ENCODE measurements at places on chromosomes 13 and 19.

- DNase-seq: no peak
Observed at GRCh38 chr13:31803311-31803710, 64.0 kb downstream of the RXFP2 start.

GRCh38 chr19:39265321-39265916 is 2.8 kb upstream of the IFNL2 start:
- DNase-seq: no peak

DNA sequence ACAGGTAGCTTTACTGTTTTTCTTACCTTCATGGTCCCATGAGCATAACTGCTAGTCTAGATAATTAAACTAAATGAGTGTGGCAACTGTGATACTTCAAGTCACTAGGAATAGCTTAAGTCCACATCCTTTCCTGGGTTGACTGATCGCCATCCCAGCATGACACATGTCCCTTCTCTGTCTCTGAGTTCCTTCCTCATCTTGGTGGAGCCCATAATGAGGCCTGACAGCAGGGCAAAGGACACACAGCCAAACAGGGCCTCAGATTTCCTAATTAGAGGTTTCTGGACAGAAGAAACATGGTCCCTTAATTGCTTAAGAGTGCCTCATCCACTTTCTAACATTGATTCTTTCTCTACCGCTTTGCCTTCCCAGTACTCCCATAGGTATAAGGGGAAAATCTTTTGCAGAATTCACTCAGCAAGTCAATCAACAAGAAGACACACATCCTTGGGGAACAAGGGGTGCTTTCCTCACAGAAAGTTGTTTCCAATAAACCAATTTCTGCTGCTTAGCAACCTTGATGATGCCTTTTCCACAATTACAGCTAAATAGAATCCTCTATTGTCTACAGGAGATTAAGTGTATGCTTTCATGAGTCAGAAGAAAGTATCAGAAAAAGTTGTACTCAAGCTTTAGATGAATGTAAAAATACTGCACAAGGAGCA is 208.3 kb upstream of the SERP2 start:
- DNase-seq: no peak

DNA sequence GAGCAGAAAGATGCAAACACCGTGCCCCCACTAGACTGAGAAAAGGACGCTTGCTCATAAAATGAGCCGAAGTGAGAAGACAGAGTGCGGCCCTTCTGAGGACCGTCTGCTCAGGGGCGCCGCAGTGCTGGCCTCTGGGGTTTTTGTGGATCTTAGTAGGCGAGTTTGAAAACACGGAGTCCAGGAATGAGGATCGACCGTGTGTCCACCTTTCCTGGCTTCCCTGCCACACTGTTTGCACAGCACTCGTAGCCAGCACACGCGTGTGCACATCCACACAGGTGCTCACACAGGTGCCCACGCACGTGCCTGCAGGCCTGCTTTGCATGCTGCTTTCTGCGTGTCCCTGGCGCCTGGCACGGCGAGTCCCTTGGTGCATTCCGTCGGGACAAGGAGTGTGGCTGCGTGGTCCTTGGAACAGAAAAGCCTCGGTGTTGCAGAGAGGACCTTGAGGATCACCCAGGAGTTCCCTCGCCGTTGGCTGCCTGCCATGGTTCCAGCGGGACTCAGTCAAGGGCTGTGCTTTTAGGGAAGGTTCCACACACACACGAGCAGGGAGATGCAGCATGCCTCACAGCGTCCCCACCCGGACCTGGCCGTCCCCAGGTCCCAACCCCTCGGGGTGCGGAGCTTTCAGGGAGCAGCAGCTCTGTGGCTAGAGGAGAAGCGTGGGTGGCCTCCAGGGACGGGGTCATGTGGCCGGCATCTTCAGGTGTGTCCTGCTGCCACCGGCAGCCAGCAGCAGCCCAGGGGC is 10.1 kb upstream of the ZNF554 start:
- DNase-seq: no peak

- no peak for DNase-seq
Observed at GRCh38 chr19:33390908-33391630, 17.6 kb downstream of the CEBPG start.

- no peak for DNase-seq
Observed at GRCh38 chr19:29564574-29565005, 38.8 kb downstream of the VSTM2B start.

DNA sequence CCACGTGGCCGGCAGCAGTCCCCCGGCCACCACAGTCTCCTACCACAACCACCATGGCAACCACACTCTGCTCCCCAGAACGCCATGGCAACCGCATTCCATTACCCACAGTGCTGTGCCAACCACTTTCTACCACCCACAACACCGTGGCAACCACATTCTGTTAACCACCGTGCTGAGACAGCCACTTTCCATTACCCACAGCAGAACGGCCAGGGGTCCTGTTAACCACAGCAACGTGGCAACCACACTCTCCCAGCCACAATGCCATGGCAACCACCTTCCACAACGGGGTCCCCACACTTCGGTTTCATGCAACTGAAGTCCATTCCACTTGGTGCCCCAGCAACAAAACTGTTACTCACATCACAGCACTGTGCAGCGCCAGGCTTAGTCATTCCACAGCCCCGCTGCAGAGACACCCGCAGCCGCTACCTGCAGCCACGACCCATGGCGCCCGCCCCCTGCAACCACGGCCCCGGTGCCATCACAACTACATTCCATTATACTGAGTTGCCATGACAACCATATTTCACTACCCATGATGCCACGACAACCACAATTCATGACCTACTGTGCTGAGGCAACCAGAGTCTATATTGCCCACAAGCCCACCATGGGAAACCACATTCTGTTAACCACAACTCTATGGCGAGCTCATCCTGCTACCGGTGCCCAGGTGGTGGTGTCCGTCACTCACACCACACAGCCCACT is 10.0 kb downstream of the DPF1 start:
- DNase-seq: peak; percentile 57

DNA sequence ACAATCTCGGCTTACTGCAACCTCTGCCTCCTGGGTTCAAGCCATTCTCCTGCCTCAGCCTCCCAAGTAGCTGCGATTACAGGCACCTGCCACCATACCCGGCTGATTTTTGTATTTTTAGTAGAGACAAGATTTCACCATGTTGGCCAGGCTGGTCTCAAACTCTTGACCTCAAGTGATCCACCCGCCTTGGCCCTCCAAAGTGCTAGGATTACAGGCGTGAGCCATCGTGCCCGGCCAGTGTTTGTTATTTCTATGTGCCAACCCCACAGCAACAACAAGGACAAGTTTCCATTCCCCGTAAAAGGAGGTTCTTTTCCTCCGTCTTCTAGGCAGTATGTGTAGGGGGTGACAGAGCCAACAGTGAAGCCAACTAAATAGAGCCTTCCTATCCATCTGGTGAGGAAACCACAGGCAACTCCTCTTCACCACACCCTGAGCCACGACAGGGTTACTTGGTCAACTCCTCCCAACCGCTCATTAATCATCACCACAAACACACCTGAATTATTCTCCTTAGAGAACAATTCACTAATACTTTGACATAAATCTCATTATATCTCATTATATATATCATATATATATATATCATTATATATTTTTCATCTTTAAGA is 25.5 kb downstream of the FOXO1 start:
- peak; percentile 43 for DNase-seq

- DNase-seq: no peak
Observed at GRCh38 chr13:84997858-84998257, 801.4 kb downstream of the SLITRK6 start.

DNA sequence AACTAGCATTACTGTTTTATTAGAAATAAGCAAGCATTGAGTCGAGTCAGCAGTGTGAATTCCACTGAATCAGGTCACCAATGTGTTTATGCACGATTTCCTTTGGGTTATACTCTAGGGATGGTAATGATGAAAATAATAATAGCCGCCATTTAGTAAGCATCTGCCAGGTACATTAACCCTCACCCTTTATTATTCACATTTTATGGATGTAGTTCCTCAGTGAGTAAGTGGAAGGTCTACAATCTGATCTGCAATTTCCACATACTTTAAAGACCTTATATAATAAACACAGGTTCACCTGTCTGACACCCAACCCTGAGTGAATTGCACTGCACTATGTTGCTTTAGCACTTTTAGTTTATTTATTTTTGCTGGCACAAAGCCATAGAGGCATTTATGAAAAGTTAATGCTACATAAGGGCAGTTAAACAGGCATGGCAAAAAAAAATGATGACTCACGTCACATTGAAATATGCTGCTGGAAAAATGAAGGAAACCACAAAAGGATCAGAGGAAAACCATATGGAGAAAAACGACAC is 122.4 kb downstream of the TRPC4 start:
- DNase-seq: no peak

DNA sequence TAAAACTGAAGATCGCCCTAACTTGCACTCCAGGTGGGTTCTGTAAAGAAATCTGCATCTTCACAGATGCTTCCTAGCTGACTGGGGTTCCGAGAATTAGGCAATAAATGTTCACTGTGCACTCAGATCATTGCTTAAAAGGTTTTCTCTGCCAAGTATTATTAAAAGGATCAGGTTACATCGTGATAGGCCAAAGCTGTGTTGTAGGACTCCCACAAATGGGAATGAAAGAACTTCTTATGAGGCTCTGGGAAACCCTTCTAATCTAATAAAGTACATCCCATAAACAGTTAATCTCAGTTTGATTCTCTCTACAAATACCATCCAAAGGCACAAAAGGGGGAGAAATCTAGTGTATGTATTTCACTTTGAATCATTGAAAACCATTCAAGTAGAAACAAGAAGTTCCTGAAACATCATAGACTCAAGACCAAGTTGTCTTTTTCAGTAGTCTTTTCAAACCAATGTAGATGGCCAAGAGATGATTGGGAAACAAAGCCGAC is 7.1 kb upstream of the POU4F1 start:
- DNase-seq: no peak

DNA sequence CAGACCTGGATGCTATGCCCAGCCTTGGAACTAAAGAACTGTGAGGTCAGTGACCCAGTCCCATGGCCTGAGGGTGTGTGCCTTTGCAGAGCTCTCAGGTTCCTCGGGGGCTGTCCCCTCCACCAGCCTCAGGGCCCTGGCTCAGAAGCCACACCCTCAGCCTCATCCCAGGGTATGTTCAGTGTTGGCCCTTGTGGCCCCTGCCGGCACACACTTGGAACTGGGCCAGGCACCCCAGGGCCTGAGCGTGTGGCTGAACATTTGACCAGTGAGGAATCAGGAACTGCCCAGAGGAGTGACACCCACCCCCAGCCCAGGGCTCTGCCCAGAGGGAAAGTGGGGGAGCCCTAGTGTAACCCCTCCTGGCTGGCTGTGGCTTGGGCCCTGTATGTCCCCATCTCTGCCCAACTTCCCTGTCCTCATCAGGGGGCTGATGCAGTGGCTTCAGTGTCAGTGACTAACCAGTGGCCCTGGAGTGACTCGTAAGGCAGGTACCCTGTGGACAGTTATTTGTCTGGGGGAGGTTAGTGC is 10.0 kb downstream of the NKPD1 start:
- no peak for DNase-seq

GRCh38 chr19:11382898-11383705 is 1.0 kb downstream of the EPOR start:
- peak; percentile 62 for DNase-seq

- no peak for DNase-seq
Observed at GRCh38 chr13:97385146-97385545, 48.8 kb upstream of the RAP2A start.

DNA sequence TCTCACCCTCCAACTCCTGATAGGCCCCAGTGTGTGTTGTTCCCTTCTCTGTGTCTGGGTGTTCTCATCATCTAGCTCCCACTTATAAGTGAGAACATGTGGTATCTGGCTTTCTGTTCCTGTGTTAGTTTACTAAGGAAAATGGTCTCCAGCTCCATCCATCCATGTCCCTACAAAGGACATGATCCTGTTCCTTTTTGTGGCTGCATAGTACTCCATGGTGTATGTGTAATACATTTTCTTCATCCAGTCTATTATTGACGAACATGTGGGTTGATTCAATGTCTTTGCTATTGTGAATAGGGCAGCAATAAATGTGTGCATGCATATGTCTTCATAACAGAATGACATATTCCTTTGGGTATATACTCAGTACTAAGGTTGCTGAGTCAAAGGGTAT is 1397.0 kb downstream of the UQCRFS1 start:
- no peak for DNase-seq

DNA sequence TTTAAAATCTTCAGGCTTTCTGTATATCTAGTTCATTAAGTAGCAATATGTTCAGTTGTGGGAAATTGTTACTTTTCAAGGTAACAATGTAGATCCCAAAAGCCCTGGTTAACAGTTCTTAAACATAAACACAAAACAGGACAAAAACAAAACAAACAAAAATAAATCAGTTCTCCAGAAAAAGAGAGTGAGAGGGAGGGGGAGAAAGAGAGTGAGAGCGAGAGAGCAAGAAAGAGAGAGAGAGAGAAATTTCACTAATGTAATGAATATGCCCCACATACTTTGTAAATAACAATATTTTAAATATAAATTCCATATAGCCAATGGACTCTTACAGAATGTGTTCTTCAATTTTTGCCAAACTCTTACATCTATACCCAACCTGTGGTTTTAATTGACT is 275.5 kb downstream of the GPC6 start:
- DNase-seq: no peak

DNA sequence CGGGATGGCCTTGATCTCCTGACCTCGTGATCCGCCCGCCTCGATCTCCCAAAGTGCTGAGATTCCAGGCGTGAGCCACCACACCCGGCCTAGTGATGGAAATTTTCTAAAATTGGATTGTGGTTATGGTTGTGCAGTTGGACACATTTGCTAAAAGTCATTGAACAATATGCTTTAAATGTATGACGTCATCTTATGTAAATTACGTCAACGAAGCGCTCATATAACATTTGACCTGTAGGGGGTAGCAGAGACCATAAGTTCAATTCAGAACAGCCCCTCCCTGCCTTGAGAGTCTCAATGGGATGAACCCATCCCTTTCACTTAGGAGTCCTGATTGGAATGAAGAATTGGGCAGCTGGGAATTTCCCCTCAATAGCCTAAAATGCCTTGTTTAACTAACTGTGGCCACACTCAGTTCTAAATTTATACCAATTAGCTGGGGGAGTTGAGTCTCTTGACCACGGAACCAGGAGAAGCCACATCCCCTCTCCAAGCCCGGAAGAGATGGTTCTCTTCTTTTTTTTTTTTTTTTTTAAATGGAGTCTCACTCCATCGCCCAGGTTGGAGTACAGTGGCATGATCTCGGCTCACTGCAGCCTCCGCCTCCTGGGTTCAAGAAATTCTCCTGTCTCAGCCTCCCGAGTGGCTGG is 15.2 kb upstream of the TLE6 start:
- peak; percentile 87 for DNase-seq

GRCh38 chr19:2372076-2372612 is 12.1 kb downstream of the TMPRSS9 start:
- DNase-seq: no peak

DNA sequence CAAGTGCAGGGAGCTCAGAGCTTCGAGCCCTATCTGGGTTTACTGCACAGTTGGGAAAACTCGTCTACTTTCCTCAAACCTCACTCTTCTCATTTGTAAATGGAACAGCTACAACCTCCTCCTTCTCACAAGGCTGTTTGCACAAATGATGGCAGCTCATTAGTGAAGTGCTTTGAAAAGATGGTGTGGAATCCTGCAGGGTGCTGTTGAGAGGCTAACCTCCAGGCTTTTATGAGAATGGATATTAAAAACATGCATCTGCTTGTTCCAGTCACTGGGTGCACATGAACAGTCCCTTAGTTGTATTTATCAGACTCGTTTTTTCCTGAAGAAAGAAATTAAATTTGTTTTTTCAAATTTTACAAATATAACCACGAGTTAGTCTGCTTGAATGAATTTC is 36.6 kb downstream of the PCDH8 start:
- no peak for DNase-seq
